ENCODE measurements at places on chromosomes 2 and 18.

GRCh38 chr2:20578895-20579825 lies 71.7 kb downstream of the HS1BP3 start:
- DNase-seq = peak; percentile 92

DNA sequence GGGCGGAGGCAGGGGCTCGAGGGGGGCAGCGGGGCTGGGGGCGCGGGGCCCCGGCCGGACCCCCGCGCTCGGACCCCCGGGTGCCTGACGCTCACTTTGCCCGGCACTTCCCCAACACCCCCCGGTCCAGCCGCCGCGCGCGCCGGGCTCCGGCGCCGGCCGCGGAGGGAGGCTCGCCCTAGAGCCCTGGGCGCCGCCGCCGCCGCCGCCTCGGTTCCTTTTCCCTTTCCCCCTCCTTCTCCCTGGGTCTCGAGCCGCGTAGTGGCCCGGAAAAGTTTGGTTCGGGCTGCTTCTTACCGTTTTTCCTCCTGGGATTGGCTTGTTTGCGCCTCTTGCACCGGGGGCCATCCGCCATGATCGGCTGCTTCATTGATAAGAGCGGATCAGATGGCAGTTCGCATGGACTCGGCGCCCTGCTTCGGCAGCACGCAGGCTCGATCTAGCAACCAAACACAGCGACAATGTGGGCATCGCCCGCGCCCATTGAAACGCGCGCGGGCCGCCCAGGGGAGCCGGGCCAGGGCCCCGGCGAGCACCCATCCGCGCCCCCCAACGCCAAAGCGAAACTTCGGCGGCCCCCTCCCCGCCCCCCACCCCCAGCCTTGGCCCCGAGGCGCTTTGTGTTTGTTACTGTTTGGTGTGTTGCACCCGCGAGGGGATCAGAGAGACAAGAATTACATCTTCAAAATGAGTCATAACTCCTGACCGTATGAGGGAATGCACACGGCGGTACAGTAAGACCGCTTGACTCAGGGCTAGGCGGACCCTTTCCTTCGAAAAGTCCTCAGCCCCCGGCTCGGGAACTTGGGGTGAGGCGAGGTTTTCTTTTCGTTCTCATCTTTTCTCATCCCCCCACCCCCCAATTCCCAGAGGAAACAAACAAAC lies 2.7 kb downstream of the ZEB2 start:
- DNase-seq = peak; percentile 84

- no peak for DNase-seq
Observed at GRCh38 chr2:172908275-172908674, 167.4 kb upstream of the MAP3K20 start.

DNA sequence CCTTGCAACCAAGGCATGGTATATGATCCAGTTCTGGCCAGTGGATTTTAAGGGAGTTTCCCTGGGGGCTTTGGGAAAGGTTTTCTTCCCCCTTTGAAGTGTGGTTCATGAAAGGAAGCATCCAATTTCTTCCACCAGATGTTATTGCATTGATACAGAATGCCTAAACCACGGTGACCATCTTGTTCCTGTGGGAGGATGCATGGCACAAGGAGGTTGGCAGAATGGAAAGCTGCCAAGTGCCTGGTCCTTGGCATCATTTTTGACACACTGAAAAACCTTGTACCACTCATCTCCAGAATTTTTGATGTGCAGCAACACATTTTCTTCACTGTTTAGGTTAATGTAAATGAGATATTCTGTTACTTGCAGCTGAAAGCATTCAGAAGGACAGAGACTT lies 55.2 kb upstream of the CXCR4 start:
- DNase-seq = no peak

GRCh38 chr2:74741629-74742028 lies 87.6 kb downstream of the SEMA4F start:
- DNase-seq = no peak

DNA sequence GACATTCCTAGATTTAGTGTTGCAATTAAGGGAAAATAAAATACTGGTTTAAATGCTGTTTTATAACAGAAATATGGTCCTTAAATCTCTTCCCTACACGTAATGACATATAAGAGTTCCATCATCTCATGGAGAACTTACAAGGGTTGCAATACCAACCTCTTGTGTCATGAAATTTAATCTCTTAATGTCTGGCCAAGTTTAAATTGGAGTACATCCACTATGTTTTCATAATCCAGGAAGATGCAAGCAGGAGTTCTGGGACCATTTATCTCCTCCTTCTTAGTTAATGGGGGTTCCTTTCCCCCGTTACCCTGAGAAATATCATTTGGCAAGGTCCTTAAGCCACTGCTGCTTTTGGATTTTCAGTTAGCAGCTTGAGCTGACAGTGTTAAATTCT lies 126.0 kb upstream of the ACVR2A start:
- no peak for DNase-seq

DNA sequence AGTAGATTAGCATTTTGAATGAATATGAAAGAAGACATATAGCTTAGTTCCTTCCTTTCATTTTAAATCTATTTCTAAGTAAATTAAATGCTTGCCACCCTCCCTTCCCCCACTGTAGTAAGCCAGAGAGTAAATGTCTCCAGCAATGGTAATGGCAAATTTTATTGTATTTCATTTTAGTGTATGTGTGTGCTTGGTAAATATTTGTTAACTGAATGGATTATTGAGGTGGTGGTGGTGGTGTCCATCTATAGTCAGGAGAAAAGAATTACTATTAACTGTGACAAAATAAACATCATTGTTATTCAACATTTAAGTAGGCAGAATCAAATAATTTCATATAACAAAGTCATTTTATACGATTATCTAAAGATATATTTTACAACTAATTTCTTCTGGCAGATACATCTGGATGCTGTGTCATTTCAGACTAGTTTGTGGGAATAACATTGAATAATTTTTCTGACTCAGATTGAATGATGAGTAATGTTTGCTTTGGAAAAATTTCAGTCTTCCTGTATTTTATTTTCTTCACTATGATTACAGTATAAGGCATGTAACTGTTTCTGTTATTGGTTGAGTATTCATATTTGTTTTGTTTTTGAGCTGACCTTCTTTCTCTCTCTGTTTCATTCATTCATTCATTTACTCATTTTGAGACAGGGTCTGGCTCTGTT lies 18.3 kb downstream of the ASXL3 start:
- no peak for DNase-seq

DNA sequence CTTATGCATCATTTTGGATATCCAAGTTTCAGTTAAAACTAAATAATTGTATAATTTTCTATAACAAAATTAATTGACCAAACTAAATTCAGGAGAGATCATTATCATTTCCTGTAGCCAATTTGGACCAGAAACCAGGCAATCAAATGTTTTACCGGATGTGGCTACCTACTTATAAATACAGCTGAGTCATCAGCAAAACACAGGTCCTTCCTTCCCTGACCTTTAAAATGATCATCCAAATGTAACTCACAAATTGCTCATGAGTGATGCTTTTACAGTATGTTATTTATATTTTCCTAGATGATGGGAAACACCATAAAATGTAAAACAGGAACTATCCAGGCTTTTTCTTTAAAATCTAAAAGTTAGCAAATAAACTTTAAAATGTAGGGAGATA lies 133.7 kb downstream of the CBLN2 start:
- DNase-seq = no peak

DNA sequence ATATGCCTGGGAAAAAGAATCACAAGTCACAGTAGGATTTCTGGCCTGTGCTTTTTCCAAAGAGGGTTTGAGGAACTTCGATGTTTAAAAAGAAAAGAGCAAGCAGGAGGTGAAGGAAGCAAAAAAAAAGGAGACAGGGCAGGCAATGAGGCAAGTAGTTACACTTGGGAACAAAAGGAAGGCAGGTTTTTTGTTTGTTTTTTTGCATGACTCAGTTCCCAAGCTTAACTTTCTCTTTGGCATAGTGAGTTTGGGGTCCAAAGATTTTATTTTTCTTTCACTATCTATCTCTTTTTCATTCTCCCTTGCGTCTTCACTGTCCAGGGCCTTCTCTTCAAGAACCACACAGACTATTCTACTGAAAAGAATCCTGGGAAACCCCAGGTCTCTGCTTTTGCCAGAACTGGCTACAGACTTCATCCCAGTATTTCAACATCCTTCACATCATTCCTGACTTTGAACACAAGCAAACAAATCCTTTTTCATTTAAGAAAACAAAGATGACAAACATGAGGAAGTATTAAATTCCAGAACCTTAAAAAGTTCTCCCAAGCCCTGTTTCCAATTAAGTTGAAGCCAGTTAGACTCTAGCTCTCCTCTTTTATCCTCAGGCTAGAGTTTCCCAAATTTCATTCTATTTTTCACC lies 210.7 kb upstream of the RND3 start:
- no peak for DNase-seq

- DNase-seq = peak; percentile 74
Observed at GRCh38 chr2:231926761-231927565, 767 bp upstream of the NPPC start.

DNA sequence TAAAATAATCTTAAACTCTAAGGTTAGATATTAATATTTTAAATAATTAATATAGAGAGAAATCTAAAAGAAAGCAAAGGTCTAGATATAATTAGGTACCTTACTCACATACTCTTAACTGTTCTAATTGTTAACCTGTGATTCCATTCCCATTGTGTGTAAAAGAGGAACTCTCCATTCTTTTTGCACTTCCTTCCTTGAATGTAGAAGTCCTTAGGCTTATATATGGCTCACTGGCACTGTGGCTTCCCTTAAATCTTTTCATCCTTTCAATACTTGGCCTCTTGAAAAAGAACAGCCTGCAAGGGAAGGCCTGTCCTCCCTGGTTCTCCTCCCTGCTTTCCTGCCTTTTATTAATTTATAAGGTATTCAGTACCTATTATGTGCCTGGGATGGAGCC lies 182.8 kb upstream of the FOSL2 start:
- no peak for DNase-seq

- DNase-seq = no peak
Observed at GRCh38 chr2:190271783-190272456, 47.7 kb downstream of the HIBCH start.

- DNase-seq = no peak
Observed at GRCh38 chr2:121776361-121776760, 20.9 kb downstream of the TSN start.

DNA sequence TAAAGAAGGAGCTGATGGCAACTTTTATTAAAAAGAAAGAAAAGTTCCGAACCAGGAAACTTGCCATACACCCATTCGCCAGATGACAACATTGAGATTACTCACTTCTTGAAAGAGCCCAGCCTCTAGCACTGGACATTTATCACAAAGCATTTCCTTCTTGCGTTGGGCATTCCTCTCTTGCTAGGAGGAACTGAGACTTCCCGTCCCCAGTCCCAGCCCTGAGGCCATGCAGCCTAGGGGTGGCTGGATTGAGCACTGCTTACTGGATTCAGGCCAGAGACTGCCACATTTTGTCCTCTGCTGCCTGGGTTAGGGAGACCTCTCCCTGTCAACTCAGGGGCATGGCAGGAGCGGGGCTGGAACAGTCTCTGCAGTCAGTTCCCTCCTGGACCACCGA lies 80.1 kb downstream of the SDC1 start:
- no peak for DNase-seq

GRCh38 chr2:182166841-182167240 lies 181.2 kb downstream of the PPP1R1C start:
- DNase-seq = no peak

GRCh38 chr2:68853915-68854314 lies 17.3 kb downstream of the BMP10 start:
- DNase-seq = no peak

DNA sequence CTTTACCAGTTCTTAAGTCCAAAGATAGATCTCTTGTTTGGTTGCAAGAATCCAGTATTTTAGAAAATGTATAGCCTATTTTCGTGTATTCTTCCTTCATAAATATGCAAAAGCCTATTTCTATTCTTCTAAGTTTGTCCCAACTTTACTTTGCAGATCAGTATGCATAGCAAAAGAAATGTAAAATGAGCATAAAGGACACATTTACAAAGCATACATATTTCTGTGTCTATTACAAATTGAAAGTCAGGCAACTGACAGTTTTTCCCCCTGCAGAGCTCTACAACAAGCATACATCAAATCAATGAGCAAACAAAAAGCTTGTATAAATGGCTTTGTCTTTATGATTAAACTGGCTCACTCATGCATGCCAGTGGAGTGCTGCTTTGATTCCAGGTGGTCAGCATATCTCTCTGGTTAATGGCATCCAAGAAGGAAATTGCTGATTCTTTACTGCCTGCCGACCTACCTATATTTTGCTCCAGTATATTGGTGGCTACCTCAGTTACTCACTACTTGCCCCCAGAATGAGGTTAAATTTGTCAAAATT lies 10.0 kb upstream of the VPS54 start:
- no peak for DNase-seq

- peak; percentile 75 for DNase-seq
Observed at GRCh38 chr18:63155169-63155852, 164.3 kb downstream of the BCL2 start.
